Heart right ventricle (tissue), 16 donors: ENCODE measurements at places on chromosomes 3 and 15. TPM values are rescaled to one million over a fixed set of nuclear protein-coding genes. Genes with fewer than 3 reads are reported as not detected.

GRCh38 chr3:3499987-3500386 is 299.2 kb upstream of the LRRN1 start:
- DNase-seq = no peak

DNA sequence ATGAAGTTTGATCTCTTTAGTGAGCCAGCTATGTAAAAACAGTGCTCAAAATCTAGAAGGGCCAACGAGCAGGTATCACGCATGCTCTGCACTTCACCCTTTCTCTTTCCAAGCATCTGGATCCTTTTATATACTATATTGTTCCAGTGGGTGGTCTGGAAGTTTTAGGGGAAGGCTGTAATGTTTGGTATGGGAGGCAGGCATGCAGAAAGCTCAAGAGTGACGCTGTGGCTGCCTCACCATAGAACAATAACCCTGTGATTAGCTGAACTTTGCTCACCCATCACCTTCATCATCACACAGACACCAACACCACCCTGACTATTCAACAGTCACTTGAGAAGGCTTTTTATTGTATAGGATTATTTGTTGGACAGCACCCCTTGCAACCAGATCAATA is 81.6 kb downstream of the FBN1 start:
- no peak for DNase-seq

SHC4 gene
- 1.2 TPM for polyA plus RNA-seq

GRCh38 chr15:94924971-94925598 is 693.7 kb downstream of the MCTP2 start:
- no peak for DNase-seq

IL16 gene
- 4.9 TPM for polyA plus RNA-seq

- no peak for DNase-seq
Observed at GRCh38 chr3:69095636-69096035, 10.9 kb downstream of the ARL6IP5 start.

DNA sequence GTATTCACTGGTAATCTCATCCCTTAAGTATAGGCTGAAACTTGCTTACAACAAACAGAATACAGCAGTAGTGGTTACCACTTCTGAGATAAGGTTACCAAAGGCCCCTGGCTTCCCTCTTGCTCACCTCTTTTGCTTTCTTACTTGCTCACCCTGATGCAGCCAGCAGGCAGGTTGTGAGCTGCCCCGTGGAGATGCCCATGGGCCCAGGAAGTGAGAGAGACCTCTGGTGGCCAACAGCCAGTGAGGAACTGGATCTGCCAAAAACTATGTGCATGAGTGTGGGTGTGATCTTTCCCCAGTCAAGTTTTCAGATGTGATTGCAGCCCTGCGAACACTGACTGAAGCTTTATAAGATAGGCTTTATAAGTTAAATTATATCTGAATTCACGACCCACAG is 48.7 kb downstream of the NMNAT3 start:
- DNase-seq = no peak

- peak; percentile 65 for DNase-seq
Observed at GRCh38 chr3:8987645-8988383, 24.5 kb upstream of the RAD18 start.
